ENCODE measurements at places on chromosomes 3 and 15.

DNA sequence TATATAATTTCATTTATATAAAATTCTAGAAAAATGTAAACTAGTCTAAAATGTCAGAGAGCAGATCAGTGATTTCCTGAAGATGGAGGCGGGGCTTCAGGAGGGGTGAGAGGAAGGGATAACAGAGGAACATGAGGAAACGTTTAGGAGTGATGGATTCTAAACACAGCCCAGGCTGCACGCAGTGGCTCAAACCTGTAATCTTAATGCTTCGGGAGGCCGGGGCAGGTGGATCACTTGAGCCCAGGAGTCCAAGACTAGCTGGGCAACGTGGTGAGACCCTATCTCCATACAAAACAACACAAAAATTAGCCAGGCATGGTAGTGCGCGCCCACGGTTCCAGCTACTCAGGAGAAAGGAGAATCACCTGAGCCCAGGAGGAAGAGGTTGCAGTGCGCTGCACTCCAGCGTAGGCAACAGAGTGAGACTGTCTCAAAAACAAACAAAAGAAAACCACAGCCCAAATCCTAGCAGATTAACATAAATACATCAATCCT is 18.0 kb upstream of the IQCF1 start:
- H3K27me3 ChIP-seq, result no peaks in the 10 kb centered on the region
- no peaks in the 10 kb centered on the region for H3K36me3 ChIP-seq
- DNase-seq, result no peak
- no peaks in the 10 kb centered on the region for H3K4me1 ChIP-seq
- no peak overlapping the region for H3K27ac ChIP-seq
- no peak overlapping the region for H3K4me3 ChIP-seq

GRCh38 chr3:124248471-124249028 is 256.6 kb upstream of the ROPN1 start:
- H3K27me3 ChIP-seq, result no peaks in the 10 kb centered on the region
- peaks cover 9% of the 10 kb centered on the region for H3K4me1 ChIP-seq
- no peaks in the 10 kb centered on the region for H3K36me3 ChIP-seq

DNA sequence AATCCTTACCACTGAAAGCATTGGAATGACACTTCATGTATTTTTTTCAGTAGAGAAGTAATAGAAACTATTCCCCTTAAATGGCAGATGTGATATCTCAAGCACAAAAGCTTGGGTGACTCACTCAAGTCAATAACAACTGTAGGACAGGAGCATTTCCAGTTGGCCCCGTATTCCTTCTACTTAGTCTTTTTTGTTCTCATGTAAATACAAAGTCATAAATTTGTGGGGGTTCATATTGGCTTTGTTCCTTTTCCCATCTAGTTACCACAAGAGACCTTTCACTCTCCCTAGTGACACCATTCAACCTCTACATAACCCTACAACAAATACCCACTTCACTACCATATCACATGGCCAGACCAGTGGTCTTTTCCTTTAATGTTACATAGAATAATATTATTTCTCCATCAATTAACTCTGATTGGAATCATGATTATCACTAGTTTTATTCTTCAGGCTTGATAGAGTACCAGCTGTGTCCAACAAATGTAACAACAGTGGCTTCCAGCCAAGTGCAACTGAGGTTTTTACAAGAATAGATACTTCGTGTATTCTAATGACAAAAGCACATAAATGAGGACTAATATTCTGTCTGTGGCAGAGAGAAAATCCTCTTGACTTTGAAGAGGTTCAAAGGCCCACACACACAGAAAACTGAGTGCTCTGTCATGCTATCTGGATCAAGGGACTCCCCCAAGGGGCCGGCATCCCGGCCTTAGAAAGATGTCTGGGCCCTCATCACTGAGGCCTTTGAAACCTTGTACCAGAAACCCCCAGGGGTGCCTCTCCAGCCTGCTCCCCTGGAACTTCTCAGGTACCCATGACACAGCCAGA is 94.0 kb upstream of the THBS1 start:
- peaks cover 9% of the 10 kb centered on the region for H3K4me1 ChIP-seq
- no peak for DNase-seq
- H3K4me3 ChIP-seq, result no peak overlapping the region
- H3K36me3 ChIP-seq, result no peaks in the 10 kb centered on the region

- peaks cover 12% of the 10 kb centered on the region for H3K36me3 ChIP-seq
- no peak for DNase-seq
- peaks cover 6% of the 10 kb centered on the region for H3K4me1 ChIP-seq
- H3K27ac ChIP-seq, result peak overlapping the region; percentile 25
Measured at GRCh38 chr15:59140422-59141226, 35.7 kb downstream of the CCNB2 start.

DNA sequence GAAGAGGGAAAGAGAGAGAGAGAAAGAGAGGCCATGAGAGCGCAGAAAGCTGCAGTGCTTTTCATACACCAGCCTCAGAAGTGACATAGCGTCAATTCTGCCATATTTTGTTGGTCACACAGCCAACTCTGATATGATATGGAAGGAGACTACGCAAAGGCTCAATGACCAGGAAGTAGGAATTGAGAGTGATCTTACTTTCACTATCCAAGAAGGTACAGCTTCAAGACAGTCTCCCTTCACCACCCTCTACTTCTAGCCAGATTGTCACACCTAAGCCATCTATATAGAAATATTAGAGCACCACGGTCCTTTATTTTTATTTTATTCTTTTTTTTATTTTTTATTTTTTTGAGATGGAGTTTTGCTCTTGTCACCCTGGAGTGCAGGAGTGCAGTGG is 21.1 kb downstream of the PARP15 start:
- no peaks in the 10 kb centered on the region for H3K27me3 ChIP-seq
- H3K4me3 ChIP-seq, result no peak overlapping the region
- no peak for DNase-seq
- no peaks in the 10 kb centered on the region for H3K36me3 ChIP-seq

DNA sequence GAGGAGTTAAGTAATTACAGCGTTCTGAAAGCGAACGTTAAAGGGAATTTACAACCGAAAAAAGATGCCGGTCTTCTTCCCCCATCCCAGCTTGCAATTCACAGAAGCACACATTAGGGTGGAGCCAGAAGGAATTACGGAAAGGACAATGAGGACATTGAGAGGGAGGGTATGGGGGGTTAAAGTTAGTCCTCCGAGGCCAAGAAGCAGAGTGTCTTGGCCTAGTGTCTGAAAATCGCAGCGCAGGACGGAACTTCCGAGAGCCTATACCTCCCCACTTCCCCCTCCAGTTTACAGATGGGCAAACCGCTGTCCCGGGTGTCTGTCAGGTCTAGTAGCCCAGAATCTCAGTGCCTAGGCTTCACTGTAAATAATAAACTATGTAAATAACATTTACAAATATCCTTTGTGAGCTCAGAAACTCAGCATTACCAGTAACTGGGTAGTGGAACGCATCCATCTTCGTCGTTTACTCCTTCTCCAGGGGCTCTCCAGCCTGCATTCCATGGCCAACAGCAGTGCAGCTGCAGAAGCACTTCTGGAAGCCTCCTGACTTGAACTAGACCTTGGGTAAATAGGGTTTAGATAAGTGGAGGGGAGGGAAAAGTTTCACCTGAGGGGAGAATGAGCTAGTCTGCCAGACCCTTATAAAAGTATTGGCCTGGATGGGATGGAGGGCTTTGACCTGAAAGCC is 922 bp downstream of the ADPRH start:
- H3K27ac ChIP-seq, result peak overlapping the region; percentile 94
- peaks cover 21% of the 10 kb centered on the region for H3K4me1 ChIP-seq
- H3K4me3 ChIP-seq, result peak overlapping the region; percentile 61
- no peak for DNase-seq

- no peaks in the 10 kb centered on the region for H3K4me1 ChIP-seq
- no peaks in the 10 kb centered on the region for H3K36me3 ChIP-seq
- no peak overlapping the region for H3K4me3 ChIP-seq
- no peak overlapping the region for H3K27ac ChIP-seq
- no peak for DNase-seq
Measured at GRCh38 chr3:100538339-100538706, 45.9 kb downstream of the TMEM45A start.

- no peak overlapping the region for H3K4me3 ChIP-seq
- DNase-seq, result no peak
- no peaks in the 10 kb centered on the region for H3K27me3 ChIP-seq
- no peak overlapping the region for H3K27ac ChIP-seq
Measured at GRCh38 chr3:106750092-106750491, 627.1 kb upstream of the CCDC54 start.

GRCh38 chr3:14234251-14235002 is 55.8 kb downstream of the LSM3 start:
- H3K27ac ChIP-seq, result peak overlapping the region; percentile 75
- no peak for DNase-seq
- H3K4me1 ChIP-seq, result peaks cover 21% of the 10 kb centered on the region
- H3K36me3 ChIP-seq, result no peaks in the 10 kb centered on the region
- no peaks in the 10 kb centered on the region for H3K27me3 ChIP-seq

DNA sequence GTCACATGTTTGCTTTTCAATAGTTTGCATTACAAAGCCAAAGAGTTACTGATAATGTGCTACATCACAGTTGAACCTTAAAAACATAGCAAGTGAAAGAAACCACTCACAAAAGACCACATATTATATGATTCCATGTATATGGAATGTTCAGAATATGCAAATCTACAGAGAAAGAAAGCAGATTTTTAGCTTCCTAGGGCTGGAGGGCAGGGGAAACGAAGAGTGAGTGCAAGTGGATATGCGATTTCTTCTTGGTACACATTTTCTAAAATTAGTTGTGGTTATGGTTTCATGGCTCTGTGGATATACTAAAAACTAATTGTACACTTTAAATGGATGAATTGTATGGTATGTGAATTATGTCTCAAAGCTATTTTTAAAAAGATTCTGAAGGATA is 4.0 kb upstream of the GBE1 start:
- no peaks in the 10 kb centered on the region for H3K27me3 ChIP-seq
- no peak for DNase-seq
- H3K36me3 ChIP-seq, result no peaks in the 10 kb centered on the region
- no peak overlapping the region for H3K4me3 ChIP-seq

- H3K27ac ChIP-seq, result no peak overlapping the region
- no peaks in the 10 kb centered on the region for H3K36me3 ChIP-seq
- H3K4me1 ChIP-seq, result no peaks in the 10 kb centered on the region
- no peak overlapping the region for H3K4me3 ChIP-seq
Measured at GRCh38 chr3:194194757-194195085, 58.8 kb downstream of the HES1 start.

- no peak overlapping the region for H3K27ac ChIP-seq
- no peaks in the 10 kb centered on the region for H3K4me1 ChIP-seq
- DNase-seq, result no peak
- H3K4me3 ChIP-seq, result no peak overlapping the region
- no peaks in the 10 kb centered on the region for H3K36me3 ChIP-seq
- no peaks in the 10 kb centered on the region for H3K27me3 ChIP-seq
Measured at GRCh38 chr3:191262650-191263049, 63.6 kb downstream of the OSTN start.

DNA sequence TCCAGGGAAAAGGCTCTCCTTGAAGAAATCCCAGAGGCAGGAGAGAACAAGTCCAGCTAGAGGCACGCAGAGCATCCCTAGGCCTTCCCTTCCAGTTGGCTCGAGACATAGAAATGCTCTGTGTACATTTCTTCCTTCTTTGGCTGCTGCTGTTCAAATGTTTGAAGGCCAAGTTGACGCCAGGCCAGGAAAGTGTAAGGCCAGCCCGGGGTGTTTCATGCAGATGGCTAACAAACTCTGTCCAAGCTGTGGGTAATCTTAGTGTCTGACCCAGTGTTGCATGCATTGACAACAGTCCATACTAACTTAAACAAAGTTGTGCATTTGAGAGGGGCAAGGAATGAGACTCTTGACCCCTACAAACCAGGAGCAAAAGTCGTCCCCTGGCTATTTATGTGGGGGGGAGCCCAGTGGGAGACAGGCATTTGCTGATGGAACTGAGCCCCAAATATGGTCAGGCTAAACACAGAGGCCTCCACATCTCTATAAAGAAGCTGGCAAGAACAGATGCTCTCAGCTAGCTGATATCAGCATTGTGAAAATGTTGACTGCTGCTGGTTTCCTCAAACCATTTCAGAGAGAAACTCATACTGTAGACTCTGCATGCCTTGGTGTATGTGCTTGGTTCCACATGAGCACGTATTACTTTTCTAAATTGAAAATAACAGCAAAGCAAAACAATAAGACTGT is 139.5 kb downstream of the ADAMTS9 start:
- no peak overlapping the region for H3K4me3 ChIP-seq
- H3K4me1 ChIP-seq, result peaks cover 3% of the 10 kb centered on the region
- H3K27ac ChIP-seq, result peak overlapping the region; percentile 72

GRCh38 chr15:40430271-40430805 is 10.4 kb upstream of the BAHD1 start:
- peaks cover 3% of the 10 kb centered on the region for H3K4me1 ChIP-seq
- DNase-seq, result no peak
- H3K4me3 ChIP-seq, result no peak overlapping the region
- H3K36me3 ChIP-seq, result no peaks in the 10 kb centered on the region

- H3K27ac ChIP-seq, result no peak overlapping the region
- H3K4me1 ChIP-seq, result no peaks in the 10 kb centered on the region
- no peaks in the 10 kb centered on the region for H3K27me3 ChIP-seq
- no peak overlapping the region for H3K4me3 ChIP-seq
Measured at GRCh38 chr3:99972380-99973104, 141.8 kb downstream of the FILIP1L start.

- no peaks in the 10 kb centered on the region for H3K27me3 ChIP-seq
- H3K36me3 ChIP-seq, result no peaks in the 10 kb centered on the region
- no peaks in the 10 kb centered on the region for H3K4me1 ChIP-seq
Measured at GRCh38 chr3:166522017-166522416, 684.8 kb upstream of the BCHE start.

DNA sequence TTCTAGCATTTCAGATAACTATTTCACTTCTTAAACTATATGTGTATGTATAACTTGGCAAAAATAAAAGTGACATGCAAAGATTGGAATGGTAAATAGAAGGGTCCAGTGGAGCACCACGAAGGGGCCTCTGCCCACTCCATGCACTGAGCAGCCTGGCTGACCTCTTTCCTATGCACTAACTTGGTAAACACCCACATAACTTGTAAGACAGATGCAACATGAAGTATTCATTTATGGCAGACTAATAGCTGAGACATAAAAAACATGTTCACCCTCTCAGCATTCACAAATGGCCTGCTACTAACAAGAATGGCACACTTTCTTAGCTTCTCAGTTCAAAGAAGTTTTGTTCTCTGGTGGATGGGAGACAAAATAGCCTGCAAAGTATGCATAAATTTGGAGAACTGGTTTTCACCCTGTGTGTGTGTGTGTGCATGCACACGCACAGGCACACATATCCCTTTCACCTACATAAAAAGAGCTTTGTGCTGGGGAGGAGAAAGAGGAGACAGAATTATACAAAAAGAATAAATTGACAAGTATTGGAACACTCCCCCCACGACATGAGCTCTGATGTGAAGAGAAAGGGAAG is 26.5 kb upstream of the RYK start:
- no peaks in the 10 kb centered on the region for H3K36me3 ChIP-seq
- no peaks in the 10 kb centered on the region for H3K27me3 ChIP-seq
- no peak for DNase-seq
